Fibroblast of skin of left quadriceps (primary cell): ENCODE measurements at places on chromosomes 5 and 9.
A peak's percentile ranks its signal among the peaks of the same experiment; 100 is the strongest.

- no peak for DNase-seq
These were observed 109.9 kb downstream of the EDIL3 start for GRCh38 chr5:84274585-84275468.

GRCh38 chr9:108047264-108047663, 557.7 kb upstream of the KLF4 start:
- DNase-seq: no peak

- DNase-seq: peak; percentile 88
These were observed 6.8 kb upstream of the CEL start for GRCh38 chr9:133054966-133055365.

- DNase-seq: no peak
These were observed 43.7 kb upstream of the RFX3 start for GRCh38 chr9:3569529-3569928.

- DNase-seq: peak; percentile 71
These were observed 18.2 kb upstream of the WDR38 start for GRCh38 chr9:124835026-124835557.

DNA sequence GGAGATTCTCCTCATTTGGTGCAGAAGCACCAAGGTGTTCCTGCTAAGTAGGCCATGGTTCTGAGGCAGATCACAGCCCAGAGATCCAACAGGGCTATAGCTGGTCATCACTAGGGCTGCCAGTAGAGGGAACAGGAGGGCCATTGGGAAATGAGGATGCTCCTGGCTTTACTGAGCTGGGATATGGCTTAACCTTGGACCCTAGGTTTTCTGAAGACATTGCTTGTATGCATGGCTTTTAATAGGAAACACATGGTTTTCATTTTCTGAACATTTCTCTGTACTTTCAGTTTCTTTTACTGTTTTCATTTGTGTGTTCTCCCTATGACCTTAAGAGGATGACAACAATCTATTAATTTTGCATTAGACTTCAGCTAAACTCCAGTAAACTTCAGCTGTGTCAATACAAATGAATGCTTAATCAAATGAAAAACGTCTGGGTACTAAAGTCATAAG, at the start of gene IFNW1:
IFNW1 (minus strand) TSS at position 406 of the 456 bp plus-strand sequence; CDS start at position 144, 262 bp downstream.
- no peak for DNase-seq

- no peak for DNase-seq
These were observed at the start of gene FSTL4 for GRCh38 chr5:133612249-133612860. Gene FSTL4, minus strand, starts transcription at chr5:133612541.

- DNase-seq: no peak
These were observed 29.6 kb downstream of the ARHGEF28 start for GRCh38 chr5:73655521-73656160.

- DNase-seq: no peak
These were observed 52.4 kb downstream of the SEC61B start for GRCh38 chr9:99274495-99274894.

GRCh38 chr5:169751490-169751889, 114.4 kb downstream of the DOCK2 start:
- no peak for DNase-seq

- DNase-seq: no peak
These were observed 95.9 kb upstream of the FBN2 start for GRCh38 chr5:128633901-128634300.

- peak; percentile 95 for DNase-seq
These were observed 28.3 kb upstream of the STOM start for GRCh38 chr9:121398374-121398773.

GRCh38 chr5:172076761-172077244, 70.4 kb upstream of the FBXW11 start:
- DNase-seq: peak; percentile 58
